Central memory CD4-positive, alpha-beta T cell (primary cell): ENCODE measurements at places on chromosomes 1 and 21.

GRCh38 chr1:43083375-43083891, 88.7 kb downstream of the EBNA1BP2 start:
- no peak for DNase-seq

DNA sequence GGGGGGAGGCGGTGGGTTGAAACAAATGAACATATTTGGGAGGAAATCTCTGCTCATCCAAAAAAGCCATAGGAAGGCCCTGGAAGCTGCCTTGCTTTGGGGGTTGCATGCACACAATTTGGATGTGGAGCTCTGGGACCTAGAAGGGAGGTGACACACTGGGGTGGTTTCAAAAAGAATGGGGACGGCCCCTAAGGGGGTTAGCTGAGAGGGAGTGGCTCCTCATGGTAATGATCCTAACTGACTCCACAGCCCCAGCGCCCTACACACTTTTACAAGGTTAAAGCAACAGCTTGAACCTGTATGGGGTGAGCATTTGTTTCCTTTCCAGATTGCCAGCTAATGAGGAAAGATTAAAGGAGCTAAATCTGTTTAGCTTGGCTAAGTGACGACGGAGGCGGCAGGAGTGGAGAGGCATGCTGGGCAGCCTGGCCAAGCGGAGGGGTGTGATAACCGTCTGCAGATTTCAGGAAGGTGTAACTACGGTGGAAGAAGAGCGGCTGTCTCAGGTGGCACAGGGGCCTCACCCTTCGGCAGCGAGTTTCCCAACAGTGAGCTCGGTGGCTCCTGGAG, 107.3 kb downstream of the RNF220 start:
- DNase-seq: no peak

DNA sequence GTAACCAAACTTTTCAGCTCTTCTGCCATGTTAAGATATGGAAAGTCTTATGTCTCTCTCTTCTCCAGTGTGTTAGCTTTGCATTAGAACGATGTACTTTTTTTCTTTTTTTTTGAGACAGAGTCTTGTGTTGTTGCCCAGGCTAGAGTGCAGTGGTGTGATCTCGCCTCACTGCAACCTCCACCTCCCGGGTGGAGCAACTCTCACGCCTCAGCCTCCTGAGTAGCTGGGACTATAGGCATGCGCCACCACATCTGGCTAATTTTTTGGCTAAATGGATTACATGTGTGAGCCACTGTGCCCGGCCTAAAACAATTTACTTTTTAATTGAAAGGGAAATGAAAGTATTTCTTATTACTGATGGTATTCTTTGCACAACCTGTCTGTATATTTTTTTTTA, 35.8 kb downstream of the SPEN start:
- DNase-seq: no peak

DNA sequence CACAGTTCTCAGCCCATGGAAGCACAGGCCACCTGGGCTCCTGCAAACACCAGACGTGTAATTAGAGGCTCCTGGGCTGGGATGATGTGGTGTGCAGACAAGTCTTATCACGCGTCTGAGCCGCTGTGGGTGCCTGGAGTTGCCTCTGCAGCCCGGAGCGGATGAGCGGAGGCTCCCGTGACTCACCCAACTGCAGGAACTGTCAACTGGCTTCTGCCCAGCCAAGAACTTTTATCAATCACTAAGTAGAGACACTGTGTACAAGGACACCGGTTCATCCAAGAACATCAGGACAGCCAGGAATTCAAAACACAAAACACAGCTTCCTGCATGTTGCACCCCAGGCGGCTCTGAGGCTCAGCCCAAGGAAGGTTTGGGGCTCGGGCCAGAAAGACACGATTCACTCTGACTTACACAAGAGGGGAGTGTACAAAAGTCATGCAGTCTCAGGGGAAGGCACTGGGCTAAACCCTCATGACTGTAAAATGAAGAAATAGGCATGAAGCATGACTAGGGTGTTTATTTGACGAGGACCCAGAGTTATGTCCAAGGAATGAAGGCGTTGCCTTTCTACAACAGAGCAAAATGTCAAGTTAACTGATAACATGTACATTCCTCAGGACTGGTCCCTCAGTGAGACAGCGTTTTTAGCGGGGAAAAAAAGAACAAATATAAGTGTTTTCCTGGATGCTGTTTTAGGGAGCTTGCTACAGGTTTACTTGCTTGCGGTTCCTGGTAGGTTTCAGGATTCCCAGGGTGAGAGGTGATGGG, 21.1 kb downstream of the ERRFI1 start:
- no peak for DNase-seq

DNA sequence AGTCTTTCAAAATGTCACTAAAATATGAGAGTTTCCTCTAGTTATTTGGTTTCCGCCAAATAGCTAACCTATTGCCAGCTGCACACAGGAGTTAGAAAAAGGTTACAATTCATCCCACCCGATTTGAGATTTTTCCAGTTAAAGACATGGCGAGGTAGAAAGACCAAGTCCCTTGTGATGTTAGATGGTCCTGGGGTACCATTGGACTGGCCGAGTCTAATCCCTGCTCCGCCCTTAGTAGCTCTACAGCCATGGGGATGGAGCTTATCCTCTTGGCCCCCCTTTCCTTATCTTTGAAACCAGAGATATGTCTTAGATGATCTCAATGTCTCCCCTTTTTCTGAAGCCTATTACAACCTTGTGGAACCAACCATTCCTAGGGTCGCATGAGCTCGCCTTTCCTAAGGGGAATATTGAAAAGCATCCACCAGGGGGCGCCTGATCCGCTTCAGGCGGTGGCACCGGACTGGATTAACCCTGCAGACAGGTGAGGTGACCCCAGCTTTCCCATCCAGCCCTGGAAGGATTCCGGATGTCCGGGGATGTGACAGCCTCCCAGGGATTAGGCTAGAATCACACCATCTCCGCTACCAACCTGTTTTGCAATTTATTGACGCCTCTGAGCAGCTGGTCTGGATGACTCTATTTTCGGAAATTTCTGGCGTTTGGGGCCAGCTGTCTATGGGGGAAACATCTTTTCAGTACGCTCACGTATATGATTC, 68.3 kb upstream of the SIM2 start:
- peak; percentile 17 for DNase-seq

GRCh38 chr1:93694039-93694438, 12.4 kb upstream of the BCAR3 start:
- no peak for DNase-seq
